ENCODE measurements at places on chromosomes 5 and 9.

- DNase-seq: no peak
Observed at GRCh38 chr5:135054546-135054945, 20.5 kb upstream of the PITX1 start.

GRCh38 chr5:179610903-179611265 is 12.6 kb downstream of the HNRNPH1 start:
- DNase-seq: no peak

DNA sequence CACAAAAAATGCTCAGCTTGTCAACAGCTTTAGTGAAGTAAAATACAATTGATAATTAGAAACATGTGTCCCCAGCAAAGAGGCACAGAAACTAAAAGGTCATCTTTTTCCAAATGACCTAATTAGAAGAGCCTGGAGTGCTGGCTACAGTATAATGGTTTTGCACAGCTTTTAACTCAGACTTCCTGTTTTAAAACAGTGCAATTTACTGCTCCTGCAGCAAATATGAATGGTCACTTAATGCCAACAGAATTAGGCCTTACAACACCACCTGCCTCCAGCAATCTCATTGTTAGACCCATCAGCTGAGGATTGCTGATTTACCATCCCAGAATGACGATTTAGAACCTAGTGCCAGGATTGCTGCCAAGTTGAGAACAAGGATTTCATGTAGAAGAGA is 239.3 kb downstream of the CETN3 start:
- DNase-seq: no peak

DNA sequence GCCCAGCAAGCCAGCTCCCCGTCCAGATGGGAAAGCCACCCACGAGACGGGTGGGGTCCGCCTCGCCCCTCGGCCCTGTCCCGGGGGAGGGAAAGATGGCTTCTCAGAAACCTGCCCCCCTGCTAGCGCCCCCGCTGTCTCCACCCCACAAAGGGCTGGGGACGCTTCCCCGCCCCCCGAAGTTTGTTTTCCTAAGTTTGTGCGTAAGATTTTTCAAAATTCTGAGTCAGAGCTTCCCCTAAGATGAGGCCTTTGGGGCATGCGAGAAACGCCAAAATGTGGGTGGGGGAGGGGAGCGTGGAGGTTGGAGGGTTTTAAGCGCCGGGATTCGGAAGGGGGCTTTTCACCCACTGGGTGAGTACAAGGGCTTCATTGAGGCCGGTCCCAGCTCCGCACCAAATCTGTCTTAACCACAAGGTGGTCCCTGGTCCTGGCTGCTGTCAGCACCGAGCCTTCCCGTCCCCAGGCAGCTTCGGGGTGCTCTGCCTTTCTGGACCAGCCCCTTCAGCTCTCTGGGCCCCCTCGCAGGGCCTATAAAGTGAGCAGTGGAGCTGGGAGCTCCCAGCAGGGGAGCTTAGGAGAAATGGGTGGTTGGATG is 32.3 kb downstream of the PRRX2 start:
- DNase-seq: no peak

- no peak for DNase-seq
Observed at GRCh38 chr5:108654051-108654450, 93.6 kb upstream of the FER start.

GRCh38 chr5:30620481-30621085 is 572.9 kb upstream of the CDH6 start:
- DNase-seq: no peak

- DNase-seq: no peak
Observed at GRCh38 chr9:133949486-133950061, 42.5 kb downstream of the VAV2 start.

GRCh38 chr5:90558344-90559192 is at the start of gene ADGRV1:
Gene ADGRV1 (plus strand): TSS chr5:90558797. CDS start chr5:90558896, 99 bp downstream.
- no peak for DNase-seq

GRCh38 chr9:69153707-69154521 is 20.2 kb upstream of the TJP2 start:
- no peak for DNase-seq

Data from central memory CD8-positive, alpha-beta T cell (primary cell).